ENCODE measurements at places on chromosomes 7 and 10.

GRCh38 chr7:101614098-101614938 is 14.8 kb downstream of the MYL10 start:
- no peak for DNase-seq

- no peak for DNase-seq
Observed at GRCh38 chr10:20984662-20985061, 87.6 kb upstream of the NEBL start.

DNA sequence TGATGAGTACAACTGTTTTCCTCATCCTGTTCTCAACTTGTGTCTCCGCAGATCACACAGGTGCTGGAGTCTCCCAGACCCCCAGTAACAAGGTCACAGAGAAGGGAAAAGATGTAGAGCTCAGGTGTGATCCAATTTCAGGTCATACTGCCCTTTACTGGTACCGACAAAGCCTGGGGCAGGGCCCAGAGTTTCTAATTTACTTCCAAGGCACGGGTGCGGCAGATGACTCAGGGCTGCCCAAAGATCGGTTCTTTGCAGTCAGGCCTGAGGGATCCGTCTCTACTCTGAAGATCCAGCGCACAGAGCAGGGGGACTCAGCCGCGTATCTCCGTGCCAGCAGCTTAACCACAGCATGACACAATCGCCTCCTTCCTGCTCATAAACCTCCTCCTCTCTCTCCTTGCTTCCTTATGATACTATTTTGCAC is 126.7 kb upstream of the PRSS58 start:
- DNase-seq = no peak

- DNase-seq = peak; percentile 56
Observed at GRCh38 chr7:30564243-30564892, 30.3 kb upstream of the GARS1 start.

DNA sequence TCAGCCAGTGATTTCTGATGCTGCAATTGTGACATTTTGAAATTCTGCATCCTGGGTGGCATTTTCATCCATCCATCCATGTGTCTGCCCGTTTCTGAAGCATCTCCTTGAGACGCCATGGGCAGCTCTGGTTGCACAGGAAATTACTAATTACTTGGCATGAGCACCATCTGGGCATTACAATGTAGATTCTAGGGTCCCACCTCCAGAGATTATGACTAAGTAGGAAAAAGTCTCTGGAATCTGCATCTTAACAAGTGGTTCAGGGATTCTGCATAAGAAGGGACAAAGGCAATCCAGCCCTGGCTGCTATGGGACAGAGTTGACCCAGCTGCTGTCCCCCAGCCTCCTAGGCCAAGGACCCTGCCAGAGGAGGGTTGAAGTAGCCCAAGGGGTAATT is 65.3 kb downstream of the CUZD1 start:
- no peak for DNase-seq

DNA sequence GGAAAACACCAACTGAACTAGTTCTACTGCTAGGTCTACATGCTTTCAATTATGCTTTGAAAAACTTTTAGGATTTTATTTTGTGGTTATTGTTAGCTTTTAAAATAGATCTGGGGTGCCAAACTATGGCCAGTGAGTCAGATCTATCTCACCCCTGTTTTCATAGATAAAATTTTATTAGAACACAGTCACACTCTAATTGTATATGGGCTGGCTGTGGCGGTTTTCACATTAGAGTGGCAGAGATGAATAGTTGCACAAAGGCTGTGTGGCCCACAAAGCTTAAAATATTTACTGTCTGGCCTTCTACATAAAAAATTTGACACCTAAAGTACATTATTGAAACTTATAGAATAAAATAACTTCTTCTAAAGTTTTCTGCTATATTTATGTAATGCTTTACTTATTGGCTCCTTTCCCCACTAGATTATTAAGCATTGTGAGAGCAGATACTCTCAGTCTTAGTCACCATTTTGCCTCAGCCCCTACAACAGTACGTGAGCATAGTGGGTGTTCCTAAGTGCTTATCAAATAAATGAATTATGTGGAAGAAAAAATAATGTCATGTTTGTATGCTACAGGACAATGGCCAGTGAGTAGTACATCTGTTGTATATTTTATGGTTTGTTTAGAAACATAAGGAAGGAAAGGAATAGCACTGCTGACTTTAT is 5.4 kb upstream of the SUV39H2 start:
- DNase-seq = no peak

DNA sequence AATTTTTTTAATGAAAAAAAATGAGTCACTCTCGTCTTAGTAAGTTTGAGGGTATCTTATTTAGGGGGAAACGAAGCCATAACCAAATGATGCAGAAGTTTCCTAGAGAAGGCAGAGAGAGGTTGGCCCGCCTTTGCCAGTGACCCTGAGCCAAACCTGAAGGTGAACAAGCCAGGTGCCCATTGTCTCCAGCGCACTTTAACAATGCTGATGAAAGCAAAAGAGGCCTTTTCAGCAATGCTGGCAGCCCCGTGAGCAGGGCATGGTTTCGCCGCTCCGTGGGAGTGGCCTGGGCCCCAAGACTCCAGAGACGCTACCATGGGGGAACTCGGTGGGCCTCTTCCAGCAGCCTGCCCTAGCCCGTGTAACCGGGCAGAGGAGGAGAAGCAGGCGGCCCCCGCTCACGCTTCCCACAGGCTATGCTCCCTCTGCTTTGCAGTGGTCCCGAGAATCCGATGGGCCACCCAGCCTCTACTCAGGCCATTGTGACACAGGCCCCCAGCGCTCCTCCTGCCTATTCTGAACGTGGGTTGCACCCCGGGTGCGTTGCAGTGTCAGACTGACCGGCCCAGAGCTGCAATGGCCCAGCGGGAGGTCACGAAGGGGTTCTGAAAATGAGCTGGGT is 14.0 kb upstream of the UNCX start:
- no peak for DNase-seq

- DNase-seq = no peak
Observed at GRCh38 chr7:100888291-100888987, 1.1 kb downstream of the UFSP1 start.

- DNase-seq = no peak
Observed at GRCh38 chr10:120841522-120842189, 9.5 kb upstream of the WDR11 start.

- no peak for DNase-seq
Observed at GRCh38 chr7:94420328-94420727, 25.6 kb downstream of the COL1A2 start.

- DNase-seq = no peak
Observed at GRCh38 chr7:80439894-80440821, 71.7 kb downstream of the GNAT3 start.

GRCh38 chr7:66957595-66958290 is 36.7 kb downstream of the TMEM248 start:
- DNase-seq = no peak

GRCh38 chr7:128155100-128155740 is 85.9 kb upstream of the LEP start:
- DNase-seq = no peak

GRCh38 chr7:144786522-144786921 is 49.3 kb downstream of the TPK1 start:
- DNase-seq = no peak

DNA sequence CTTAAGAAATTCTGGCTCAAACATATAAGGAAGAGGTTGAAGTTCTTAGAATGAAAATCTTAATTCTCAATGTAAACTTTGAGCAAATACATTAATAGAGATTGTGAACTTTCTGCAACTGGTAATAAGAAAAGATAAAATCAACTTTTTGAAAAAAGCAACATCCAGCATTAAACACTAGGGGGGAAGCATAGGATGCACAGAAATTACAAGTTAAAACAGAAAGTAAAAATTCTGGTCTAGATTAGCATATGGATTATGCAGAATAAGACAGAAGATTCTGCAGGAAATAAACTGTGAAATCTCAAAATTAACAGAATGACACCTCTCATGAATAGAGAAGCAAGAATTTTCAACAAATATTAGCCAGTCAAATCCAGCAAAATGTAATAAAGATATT is 38.0 kb upstream of the CAV2 start:
- DNase-seq = no peak

GRCh38 chr10:59258890-59259289 is 82.4 kb downstream of the PHYHIPL start:
- no peak for DNase-seq

GRCh38 chr7:27130540-27131389 is at the start of gene HOXA4:
Gene HOXA4 (minus strand): TSS chr7:27130757. CDS start chr7:27130733, 24 bp downstream.
- peak; percentile 94 for DNase-seq

DNA sequence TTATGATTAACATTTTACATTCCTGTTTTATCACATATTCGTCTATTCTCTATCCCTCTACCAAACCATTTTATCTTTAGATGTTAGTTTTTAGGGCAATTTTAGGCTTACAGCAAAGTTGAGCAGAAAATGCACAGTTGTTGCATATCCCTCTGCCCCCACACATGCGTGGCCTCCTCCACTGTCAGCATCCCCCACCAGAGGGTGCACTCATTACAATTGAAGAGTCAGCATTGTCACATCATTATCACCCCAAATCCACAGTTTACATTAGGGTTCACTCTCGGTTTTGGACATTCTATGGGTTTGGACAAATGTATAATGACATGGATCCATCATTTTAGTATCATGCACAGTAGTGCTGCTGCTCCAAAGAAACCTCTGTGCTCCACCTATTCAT is 86.4 kb downstream of the WDR37 start:
- no peak for DNase-seq

DNA sequence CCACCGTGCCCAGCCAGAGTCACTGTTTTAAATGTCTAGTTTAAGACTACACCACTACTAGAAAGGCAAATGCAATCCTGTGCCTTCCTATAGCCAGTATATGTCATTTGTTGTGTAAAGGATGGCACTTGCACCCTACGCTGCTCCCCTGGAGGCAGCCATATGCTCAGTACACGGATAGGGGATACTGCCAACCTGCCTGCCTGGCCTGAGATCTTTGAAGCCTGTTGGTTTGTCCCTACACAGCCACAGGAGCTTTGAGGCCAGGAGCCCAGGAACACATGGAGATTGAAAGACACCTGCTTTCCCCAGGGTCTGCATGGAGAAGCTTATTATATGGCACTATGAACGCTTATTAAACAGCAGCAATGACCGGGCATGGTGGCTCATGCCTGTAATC is 2.3 kb upstream of the SCRN1 start:
- DNase-seq = no peak

GRCh38 chr10:3987143-3987974 is 202.3 kb upstream of the KLF6 start:
- DNase-seq = no peak

GRCh38 chr10:52335665-52336064 is 21.6 kb downstream of the DKK1 start:
- no peak for DNase-seq

- no peak for DNase-seq
Observed at GRCh38 chr10:119852822-119853221, 19.8 kb downstream of the MCMBP start.

DNA sequence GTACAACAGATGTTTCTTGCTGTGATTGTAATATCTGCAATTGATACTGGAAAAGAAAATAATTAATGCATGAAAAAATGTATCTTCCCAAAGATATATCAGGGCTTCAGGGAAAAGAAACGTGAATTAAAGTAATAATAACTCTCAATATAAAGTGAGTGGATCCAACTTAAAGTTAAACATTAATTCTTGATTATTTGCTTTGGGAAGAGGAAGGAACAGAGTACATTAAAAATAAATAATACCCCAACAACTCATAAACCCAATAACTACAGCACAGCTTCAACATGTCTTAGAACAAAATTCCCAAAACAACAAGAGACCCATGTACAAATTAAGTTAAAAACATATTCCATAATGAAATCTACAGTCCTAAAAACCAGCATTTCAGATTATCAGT is 33.0 kb downstream of the ELMO1 start:
- DNase-seq = no peak

GRCh38 chr10:60952846-60953220 is 8.8 kb upstream of the RHOBTB1 start:
- no peak for DNase-seq

DNA sequence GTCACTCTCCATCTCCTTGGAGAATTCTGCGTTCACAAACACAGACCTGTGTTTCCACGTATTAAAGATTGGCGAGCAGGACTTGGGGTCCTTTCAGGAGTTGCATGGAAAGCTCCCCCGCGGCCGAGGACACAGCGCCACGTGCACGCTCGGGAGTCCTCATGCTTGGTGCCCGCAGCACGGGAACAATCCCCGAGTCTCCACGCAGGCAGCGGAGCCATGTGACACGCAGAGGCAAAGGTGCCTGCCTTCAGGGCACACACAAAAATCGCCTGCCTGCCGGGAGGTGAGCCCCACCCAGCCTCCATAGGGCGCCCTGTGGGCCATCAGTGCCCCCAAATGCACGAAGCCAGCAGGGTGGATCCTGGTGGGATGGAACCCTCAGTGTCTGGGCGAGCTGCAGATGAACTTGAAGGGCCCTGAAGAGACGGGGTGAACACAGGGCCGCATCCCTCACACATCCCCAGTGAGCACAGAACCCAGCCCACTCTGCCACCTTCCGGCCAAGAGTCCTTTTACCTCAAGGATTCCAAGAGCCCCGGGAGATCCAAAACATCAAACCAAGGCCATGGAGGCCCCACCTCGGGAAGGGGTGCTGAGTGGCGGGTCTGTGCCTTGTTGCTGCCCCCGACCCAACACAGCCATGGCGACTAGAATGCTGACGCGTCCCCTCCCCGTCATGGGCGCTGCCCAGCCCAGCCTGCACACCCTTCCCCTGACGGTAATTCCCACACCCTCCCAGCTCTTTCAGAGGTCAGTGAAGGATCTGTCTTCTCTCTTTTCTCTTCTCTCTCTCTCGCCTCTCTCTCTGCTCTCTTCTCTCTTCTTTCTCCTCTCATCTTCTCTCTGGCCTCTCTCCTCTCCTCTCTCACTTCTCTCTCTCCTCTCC is 55.9 kb downstream of the CFAP46 start:
- DNase-seq = no peak

DNA sequence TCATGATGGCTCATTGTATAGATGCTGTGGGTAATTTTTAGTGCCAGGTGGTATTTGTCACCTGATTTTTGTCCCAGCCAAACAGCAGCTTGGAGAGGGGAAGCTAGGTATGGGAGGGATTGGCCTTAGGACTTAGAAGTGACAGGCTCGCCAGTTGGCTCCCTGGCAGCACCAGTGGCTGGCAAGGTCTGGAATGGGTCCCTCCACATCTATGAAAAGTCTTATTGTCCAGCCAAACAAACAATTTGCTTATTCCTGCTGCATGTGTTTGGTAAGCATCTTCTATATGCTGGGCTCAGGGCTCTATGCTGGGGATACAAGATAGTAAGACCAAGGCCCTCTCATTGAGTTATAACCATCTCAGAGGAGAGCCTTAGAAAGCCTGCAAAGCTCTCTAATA is 42.5 kb downstream of the SORCS3 start:
- no peak for DNase-seq

DNA sequence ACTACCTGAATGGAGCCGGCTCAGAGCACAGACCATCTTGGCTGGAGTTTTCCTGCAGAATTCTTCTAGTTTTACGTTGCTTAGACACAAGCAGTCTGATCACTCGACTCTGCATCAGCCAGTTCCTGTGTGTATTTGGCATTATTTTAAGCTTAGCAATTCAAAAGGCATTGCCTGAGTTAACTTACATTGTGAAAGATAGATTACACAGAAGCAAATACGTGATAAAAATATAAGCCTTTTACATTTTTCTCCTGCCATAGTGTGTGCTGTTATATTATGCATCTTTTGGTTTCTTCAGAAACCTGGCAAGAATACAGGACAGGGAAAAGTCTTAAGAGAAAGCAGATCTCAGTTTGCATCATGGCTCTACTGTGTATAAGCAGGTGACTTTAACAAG is 98.1 kb downstream of the LRRC4 start:
- DNase-seq = no peak

Data from NCI-H2171 (cell line).